PC-9 (cell line): ENCODE measurements at places on chromosomes 7 and 10. TPM values are rescaled to one million over a fixed set of nuclear protein-coding genes. Genes with fewer than 3 reads are reported as not detected.

The INTS15 gene
- total RNA-seq = 21.4 and 28.7 TPM in 2 replicates

The PLAU gene
- total RNA-seq = 90.3 and 94.9 TPM in 2 replicates

The SEMA3D gene
- total RNA-seq = 2.6 and 4.8 TPM in 2 replicates

The STRA8 gene
- not detected in 2 replicates for total RNA-seq

The SFRP4 gene
- not detected in 2 replicates for total RNA-seq

GRCh38 chr10:1094112-1095057 is 38.2 kb downstream of the WDR37 start:
- no peak for DNase-seq

DNA sequence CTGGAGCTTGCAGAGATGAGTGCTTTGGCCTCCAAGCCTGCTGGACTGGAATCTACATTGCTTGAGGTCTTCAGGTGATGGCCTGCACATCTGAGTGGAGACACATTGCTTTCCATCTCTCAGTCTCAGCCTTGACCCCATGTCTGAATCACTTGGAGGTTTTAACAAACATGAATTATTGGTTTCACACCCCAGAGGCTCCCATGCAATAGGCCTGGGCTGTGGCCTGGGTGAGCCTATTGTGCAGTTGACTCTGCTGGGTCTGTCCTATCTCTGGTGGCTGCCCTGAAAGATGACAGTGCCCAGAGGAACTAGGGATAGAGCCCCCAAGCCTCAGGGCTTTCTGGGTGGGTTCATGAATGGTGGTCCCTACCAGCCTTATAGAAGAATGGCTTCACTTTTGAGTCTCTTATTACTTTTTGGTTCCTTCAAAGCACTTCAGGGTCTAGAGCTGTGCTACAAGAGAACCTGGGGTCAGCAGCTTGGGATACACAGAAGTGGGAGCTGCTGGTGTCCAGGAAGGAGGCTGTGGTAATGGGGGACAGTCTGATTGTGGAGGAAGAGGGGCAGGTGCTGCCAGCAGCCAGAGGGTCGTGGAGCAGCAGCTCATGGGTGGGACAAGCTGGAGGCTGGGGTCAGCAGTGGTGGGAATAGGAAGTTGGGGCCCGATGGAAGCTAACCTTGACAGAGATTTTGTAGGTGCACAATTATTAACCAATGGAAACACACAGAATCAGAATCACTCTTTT is 5.5 kb downstream of the RAMP3 start:
- DNase-seq = no peak

DNA sequence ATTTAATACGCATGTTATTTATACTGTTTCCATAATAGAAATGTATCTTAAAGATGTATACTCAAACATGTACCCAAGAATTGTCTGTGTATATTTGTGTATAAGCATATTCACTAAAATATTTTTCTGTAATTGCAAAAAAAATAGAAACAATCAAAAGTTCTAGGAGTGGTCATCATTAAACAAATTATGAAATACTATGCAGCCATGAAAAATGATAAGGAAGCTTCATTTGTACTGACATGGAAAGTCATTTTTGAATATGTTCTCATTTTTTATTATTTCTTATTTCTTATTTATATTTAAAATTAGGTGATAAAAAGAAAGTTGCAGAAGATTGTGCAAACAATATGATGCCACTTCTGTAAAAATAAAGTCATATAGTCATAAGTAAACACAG is 400.0 kb upstream of the AUTS2 start:
- no peak for DNase-seq

GRCh38 chr7:28160551-28160991 is 20.0 kb downstream of the JAZF1 start:
- DNase-seq = no peak

DNA sequence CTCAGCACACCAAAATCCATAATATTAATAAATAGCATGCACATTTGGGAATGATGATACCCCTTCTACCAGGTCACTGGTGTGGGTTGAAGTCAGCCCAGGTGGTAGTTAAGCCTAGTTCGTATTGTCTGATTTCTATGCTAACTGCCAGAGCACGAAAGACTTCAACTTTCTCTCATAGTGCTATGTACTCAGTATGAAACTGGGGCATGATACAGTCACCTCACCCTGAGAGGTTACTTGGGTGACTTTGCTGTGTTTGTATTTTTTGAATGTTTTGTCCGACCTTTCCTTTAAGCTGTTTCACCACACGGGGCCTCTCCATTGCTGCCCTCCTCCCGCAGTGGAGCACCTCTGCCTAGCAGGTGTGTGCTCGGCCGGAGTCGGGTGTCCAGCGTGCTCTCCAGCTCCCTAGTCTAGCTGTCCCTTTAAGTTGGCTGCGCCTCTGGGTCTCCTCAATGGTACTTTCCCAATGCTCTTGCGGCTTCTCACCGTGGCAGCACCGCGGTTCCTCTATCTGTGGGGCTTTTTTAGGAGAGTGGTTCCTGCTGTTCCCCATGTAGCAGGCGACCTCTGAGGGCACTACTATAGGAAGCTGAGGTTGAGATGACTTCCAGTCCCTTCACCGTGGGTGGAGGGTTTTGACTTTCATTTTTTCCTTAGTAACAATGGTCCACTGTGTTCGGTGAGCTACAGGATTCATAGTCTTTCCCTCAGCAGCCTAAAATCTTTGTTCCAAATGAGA is 524.0 kb upstream of the PFKP start:
- DNase-seq = no peak

DNA sequence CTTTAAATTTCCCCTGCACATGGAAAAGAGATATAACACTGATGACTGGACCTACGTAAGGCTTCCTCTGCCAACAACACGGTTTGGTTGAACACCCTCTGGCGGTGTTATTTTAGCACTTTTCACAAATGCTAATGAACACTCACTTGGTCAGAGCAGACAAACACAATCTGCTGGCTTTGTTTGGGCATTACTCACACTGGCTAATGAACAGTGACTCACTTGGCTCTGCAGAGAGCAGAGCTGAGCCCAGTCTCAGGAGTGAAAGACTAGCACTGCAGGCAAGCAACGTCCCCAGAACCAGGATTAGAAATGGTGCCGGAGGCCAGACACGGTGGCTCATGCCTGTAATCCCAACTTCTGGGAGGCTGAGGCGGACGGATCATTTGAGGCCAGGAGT is 430.8 kb downstream of the PLXNA4 start:
- peak; percentile 89 for DNase-seq

DNA sequence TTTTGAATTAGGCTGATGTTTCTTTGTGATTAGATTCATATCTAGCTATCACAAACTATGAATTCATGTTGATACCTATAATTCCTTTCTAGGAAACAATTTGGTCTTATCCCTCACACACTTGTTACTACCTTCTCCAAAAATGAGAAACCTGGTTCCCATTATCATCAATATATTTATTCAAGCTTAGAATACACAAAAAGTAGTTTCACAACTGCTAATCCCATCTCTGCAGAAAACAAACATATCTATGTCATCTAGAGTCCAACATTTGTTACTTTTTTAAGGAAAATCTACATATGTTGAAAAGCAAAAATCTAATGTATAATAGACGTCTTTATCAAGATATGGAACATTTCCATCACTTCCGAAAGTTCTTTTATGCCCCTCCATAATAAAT is 110.4 kb downstream of the MICU1 start:
- DNase-seq = no peak

GRCh38 chr10:11746883-11747539 is 4.8 kb downstream of the ECHDC3 start:
- no peak for DNase-seq

GRCh38 chr7:123209786-123210185 is 10.0 kb upstream of the SLC13A1 start:
- DNase-seq = no peak

- no peak for DNase-seq
Measured at GRCh38 chr7:94127026-94127425, 122.9 kb upstream of the BET1 start.

- no peak for DNase-seq
Measured at GRCh38 chr10:69413221-69413865, 3.4 kb downstream of the TACR2 start.

- DNase-seq = no peak
Measured at GRCh38 chr10:1498746-1499358, 238.5 kb downstream of the ADARB2 start.

- no peak for DNase-seq
Measured at GRCh38 chr7:154968336-154969001, 34.5 kb downstream of the PAXIP1 start.

- DNase-seq = no peak
Measured at GRCh38 chr7:13189668-13190067, 502.2 kb downstream of the ARL4A start.

- no peak for DNase-seq
Measured at GRCh38 chr7:1925973-1926907, 256.2 kb downstream of the ELFN1 start.

DNA sequence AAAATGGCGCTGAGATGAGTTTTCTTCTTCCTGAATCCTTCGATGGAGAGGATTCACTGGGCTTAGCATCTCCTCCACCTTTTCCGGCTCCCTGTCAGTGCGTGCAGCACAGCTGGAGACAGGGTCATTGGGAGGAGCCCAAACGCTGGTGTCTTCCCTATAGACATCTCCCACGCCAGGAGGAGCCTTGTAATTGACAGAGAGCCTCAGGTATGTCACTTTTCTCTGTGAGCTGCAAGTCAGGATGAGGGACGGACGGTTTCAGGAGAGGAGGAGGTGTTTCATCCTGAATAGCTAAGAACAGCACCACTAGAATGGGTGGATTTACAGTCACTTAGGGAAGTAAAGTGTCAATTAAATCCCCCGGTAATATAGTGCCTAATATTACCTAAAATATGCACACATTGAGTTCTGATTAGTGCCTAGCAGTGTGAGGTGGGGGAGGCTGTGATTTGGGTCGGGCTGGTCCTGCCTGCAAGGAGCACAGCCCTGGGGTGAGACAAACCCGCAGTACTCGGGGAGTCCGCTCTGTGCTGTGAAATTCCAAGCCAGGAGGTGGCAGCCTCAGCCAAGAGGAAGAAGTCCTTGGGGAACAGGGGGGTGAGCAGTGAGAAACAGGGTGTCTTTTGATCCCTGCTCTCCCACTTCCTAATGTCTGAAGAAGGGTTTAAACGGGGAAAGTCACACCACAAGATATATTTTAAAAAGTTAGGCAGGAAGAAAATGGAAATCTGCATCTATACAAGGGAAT is 28.2 kb downstream of the IL15RA start:
- no peak for DNase-seq

- no peak for DNase-seq
Measured at GRCh38 chr10:131847241-131847783, 53.5 kb upstream of the PPP2R2D start.
